ENCODE measurements at places on chromosomes 5 and 9.
A peak's percentile ranks its signal among the peaks of the same experiment; 100 is the strongest.

GRCh38 chr9:124784509-124784908, 7.6 kb downstream of the OLFML2A start:
- no peak for DNase-seq

DNA sequence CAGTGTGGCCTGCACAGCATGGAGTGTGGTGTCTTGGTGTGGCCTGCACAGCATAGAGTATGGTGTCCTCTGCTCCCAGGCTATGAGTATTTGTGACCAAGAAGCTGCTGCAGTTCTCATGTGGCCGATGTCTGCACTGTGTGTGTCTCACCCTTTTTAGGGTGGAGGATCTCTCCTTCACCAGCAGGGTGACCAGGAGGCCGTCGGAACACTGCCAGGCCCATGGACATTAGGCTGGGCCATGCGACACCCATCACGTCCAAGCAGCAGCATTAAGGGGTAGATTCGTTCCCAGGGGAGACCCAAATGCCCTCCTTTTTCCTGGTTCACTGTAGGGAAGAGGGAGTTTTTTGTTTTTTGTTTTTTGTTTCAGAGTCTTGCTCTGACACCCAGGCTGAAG, 115.3 kb upstream of the SPIN1 start:
- DNase-seq = no peak

DNA sequence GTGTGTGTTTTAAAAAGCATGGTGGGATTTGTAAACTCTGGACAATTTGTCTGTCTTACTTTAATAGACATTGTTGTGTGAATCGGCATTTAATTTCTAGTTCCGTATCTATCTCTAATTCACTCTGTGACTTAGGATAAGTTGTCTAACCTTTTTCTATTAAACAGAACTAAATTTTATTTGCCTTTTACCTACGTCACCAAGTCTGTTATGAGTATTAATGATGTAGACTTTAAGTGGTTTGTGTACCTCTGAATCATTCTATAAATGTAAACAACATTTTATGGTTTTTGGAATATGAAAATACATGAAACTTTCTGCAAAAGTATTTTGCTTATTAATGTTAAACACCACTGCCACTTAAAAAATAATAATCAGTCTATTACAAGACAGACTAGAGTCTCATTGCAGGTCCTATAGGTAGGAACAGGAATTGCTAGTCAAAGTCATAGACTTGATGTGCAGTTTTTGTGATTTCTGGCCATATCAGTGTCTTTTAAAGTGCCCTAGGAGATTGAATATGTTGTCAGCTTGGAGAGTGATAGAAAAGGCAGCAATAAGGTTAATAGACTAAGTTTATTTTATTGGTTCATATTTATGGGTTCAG, 5.6 kb downstream of the RBM27 start:
- no peak for DNase-seq

DNA sequence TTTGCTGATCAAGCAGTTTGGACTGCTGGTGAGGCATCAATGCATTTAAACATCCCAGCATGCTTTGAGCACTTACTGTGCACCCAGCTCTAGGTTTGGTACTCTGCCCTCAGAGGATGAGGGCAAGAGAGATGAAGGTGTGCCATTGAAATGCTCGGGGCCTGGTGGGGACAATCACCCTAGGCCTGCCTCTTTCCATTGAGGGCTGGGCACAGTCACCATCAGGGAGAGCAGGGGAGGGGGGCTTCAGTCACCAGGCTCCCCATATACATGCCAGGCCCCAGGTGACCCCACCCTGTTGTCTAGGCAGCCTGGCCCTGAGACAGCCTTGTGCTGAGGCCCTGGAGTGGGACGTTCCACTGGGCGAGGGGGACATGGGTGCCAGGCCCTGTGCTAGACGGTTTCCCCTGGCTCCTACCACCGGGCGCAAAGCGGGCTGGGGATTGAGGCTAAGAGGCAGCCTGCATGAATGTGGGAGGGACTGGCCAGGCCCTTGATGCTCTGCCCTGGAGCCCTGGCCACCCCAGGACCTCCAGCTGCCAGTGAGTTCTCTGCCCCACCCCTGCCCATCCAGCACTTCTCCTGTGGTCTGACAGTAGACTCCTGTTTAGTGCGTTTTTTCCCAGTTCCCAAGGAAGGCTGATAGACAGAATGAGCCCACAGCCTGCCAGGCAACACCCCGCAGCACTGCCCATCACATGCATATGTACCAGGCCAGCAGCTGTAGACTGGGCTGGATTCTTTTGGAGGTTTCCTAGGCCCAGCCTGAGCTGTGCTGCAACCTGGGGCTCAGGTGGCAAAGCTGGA, 18.9 kb downstream of the TCF7 start:
- no peak for DNase-seq

DNA sequence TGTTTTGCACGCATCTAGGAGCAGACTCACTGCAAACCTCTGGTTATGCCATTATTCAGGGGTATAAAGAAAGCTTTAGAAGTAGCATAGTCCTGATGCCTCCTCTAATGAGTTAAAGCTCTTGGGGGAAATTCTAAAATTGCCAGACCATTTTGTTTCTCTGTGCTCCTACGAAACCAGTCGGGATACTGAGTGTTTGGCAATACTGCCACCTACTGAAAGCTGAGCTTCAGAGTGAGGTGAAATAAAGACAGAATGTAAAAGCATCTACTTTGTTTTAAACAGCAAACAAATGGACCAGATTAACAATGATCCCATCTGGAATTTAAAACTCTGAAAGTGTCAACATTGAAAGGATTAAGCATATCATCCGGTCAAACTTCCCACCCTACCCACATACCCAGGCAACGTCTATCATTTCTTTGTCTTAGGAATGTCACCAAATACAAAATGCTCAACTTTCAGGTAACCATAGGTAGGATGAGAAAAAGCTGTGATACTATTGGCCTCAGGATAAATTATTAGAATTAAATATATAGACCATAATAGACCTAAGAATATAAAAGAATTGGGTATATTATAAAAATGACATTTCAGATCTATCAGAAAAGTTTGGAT, 77.8 kb upstream of the SHISAL2B start:
- DNase-seq = peak; percentile 27

- peak; percentile 63 for DNase-seq
Observed at GRCh38 chr5:132103332-132103951, 29.9 kb downstream of the CSF2 start.

- DNase-seq = no peak
Observed at GRCh38 chr5:126514131-126514557, 80.9 kb downstream of the ALDH7A1 start.

DNA sequence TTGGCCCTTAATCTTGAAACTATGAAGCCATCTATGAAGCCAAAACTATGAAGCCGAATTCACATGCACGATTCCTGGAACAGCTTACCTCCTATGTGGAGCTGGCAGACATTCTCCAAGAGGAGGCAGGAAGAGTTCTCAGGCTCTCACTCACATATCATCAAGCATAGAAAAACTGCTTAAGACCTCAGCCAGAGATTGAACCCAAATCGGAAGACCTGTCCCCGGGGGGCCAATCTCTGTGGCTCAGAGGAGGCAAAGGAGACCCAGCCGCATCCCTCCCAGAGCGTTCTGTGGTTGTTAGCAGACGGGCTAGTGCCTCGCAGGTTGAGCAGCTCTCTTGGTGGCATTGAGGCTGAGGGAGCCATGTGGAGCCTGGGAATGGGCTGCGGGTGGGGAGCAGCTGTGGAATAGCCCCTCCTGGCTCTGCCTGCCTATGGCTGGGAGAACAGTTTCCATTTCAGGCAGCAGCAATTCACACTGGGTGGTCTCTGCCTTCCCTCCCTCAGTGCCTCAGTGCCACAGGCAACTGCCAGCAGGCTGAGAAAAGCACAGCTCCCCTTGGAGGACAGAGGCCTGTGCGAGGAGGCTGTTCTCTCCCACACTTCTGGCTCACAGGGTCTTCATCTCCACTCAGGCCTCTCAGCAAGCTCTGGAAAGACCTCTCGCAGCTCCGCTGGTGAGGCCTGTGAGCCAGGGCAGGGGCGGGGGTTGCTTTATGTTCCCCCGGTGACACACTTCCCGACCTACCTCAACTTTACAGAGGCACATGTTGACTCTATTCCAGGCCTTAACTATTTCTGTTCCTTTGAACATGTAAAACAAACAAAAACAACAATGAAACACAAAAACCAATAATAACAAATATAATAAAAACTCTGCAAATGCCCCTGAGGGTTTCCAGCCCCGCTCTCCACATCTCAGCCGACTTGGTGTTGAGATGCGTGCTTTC, 17.4 kb upstream of the TMEM174 start:
- no peak for DNase-seq

GRCh38 chr5:123803359-123803758, 291.4 kb downstream of the CSNK1G3 start:
- no peak for DNase-seq

- no peak for DNase-seq
Observed at GRCh38 chr9:85742597-85742936, 813 bp upstream of the AGTPBP1 start.

DNA sequence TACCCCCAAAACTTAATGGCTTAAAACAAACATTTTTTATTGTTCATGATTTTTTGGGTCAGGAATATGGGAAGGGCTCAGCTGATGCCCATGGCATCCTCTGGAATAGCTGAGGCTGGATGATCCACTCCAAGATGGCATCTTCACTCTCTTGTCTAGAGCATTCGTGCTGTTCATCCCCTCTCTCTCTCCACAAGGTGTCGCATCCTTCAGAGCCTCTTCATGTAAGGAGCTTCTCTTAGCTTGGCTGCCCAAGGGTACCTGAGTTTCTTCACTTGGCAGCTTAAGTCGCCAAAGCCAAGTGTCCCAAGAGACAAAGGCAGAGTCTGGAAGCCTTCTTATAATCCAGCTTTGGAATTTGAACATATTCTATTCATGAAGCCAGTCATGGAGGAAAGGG, 294.7 kb downstream of the CHSY3 start:
- DNase-seq = no peak

GRCh38 chr5:123428521-123429220, 5.5 kb upstream of the CEP120 start:
- no peak for DNase-seq

DNA sequence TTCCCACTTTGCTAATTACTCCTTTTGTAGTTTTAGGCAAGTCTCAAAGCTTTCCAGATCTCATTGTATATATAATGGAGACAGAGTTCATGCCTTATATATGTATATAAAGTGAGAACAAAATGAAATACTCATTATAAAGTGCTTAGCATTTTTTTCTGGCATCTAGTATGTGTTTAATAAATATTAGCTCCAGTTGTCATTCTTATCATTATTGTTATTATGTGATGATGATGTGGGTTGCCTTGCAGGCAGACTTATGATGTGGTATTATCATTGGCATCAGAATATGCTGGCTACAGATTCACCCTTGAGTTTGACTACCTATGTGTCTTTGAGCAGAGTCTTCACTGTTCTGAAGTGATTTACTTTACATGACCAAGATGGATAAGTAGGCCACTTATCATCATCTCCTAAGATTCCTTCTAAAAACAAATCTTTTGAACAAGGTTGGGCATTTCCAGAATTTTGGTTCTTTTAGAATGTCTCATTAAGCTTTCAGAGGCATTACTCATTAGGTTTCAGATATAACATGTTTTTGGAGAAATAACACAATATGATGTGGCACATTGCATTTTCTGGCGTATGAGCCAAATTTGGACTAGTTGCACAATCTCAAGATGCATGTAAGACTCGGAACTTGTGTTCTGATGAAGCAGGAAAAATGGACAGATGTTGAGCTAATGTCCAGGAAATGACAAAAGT, 145.6 kb upstream of the TNC start:
- no peak for DNase-seq

DNA sequence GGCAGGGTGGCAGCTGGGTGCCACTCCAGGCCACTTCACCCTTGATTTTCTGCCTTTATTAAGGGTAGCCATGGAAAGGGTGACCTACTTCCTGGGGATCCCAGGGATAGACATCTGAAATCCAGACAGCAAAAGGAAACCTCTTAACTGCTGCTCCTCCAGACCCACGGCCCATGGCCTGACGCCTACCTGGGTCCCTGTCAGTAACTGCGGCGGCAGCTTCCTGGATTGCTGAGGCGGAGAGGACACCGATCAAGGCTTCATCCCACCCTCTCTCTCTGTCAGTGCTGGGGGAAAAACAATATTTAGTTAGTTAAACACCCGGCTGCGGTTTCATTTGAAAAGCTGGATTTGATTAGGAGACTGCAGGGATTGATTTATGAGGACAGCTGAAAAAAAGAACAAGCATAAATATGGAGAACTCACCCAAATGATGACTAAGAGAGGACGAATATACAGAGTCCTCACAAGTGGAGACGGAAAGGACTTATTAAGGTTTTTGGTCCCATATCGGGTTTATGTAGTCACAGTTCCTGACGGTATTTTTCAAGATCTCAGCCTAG, 158.7 kb upstream of the KLF4 start:
- DNase-seq = no peak

DNA sequence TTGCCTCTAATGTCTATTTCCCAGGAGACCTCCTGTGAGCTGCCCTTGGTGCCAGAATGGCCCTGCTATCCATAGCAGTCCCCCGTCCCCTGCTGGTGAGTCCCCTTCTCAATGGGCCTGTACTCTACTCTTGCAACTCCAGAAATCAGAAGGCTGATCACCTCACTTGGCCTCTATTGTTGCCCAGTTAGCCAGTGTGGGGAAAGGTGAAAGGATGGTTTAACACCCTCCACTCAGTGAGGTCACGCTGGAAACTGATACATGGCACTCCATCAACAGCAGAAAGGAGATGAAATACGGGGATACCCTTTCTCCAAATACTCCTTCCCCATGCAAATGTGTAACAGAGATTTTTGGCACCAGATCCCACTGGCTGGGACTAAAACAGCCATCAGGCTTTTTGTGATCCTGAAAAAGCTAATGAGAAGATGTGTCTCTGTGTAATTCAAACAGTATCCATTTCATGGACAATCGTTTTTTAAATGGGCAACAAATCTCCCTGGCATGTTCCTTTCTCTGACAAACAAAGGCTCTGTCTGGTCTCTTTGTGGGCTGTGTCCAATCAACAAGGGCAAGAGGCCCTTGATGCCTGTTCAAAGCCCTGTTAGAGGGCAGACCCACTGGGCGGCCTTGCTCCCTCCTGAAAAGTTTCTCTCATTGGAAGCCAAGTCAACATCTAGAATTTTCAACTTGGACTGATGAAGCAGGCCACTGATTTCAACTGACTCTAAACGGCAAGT, 343.7 kb downstream of the SPOCK1 start:
- DNase-seq = no peak

DNA sequence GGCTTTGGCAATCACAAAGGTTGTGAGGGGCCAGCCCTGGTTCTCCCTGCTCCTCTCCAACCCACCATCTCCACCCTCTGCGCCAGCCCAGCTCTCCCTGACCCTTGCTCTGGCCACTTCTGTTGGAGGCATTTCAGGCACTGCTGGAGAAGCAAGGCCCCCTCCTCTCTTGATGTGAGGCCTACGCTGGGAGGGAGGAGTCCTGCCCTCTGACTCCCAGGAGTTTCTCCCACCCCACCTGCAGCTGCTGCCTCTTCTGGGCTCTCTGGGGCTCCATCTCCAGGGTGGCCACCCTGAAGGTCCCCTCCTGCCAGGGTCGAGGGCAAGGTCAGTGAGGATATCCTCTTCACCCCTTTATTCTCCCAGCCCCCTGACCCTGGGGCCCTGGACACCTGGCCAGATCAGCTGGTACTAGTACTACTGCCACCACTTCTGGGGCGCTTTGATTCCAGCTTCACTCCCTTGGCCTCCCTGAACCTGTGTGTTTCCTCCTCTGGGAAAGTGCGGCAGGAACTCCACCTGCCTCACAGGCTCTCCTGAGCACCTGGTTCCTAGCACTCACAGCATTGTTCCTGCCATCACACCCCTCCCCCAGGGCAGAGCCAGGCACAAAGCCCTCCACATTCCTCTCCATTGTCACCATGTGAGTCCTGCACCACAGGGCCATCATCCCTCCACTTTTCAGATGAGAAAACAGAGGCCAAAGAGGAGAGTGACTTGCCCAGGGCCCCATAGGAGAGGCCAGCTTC, 23.8 kb upstream of the TDRD7 start:
- DNase-seq = no peak

GRCh38 chr9:97411440-97411788, 482 bp upstream of the TDRD7 start:
- no peak for DNase-seq

- no peak for DNase-seq
Observed at GRCh38 chr9:133822430-133823065, 84.4 kb upstream of the SARDH start.

All from amniotic stem cell (primary cell).